Placental pericyte (primary cell): ENCODE measurements at places on chromosomes 13 and 19. TPM values are rescaled to one million over a fixed set of nuclear protein-coding genes. Genes with fewer than 3 reads are reported as not detected.

SBK3 gene
- total RNA-seq, result not detected in 2 replicates

ZNF525 gene
- 3.1 and 11.6 TPM in 2 replicates for total RNA-seq

ZNF583 gene
- 7.7 and 9.4 TPM in 2 replicates for total RNA-seq

SLC8A2 gene
- not detected in 2 replicates for total RNA-seq

OLFM2 gene
- total RNA-seq, result 1.8 and 18.5 TPM in 2 replicates

NLRP11 gene
- total RNA-seq, result not detected in 2 replicates

CGB3 gene
- total RNA-seq, result not detected in 2 replicates

ZNF534 gene
- 0.44 and 0.57 TPM in 2 replicates for total RNA-seq

GPR12 gene
- not detected in 2 replicates for total RNA-seq

MCOLN1 gene
- total RNA-seq, result 9.4 and 17.1 TPM in 2 replicates

SOHLH2 gene
- 0.22 and 0.72 TPM in 2 replicates for total RNA-seq

ZNF846 gene
- 4.8 and 7.7 TPM in 2 replicates for total RNA-seq

CYP4F8 gene
- total RNA-seq, result not detected in 2 replicates

KLK12 gene
- total RNA-seq, result not detected in 2 replicates
